ENCODE measurements at places on chromosomes 13 and 19. TPM values are rescaled to one million over a fixed set of nuclear protein-coding genes. Genes with fewer than 3 reads are reported as not detected.

The ERICH4 gene
- not detected for total RNA-seq

The WTIP gene
- 33.2 TPM for total RNA-seq

The MUC16 gene
- 0.06 TPM for total RNA-seq

The BCAM gene
- total RNA-seq = 61.4 TPM

The QPCTL gene
- 10.0 TPM for total RNA-seq

The ZNF792 gene
- total RNA-seq = 1.9 TPM

The SERP2 gene
- not detected for total RNA-seq

The METTL21C gene
- not detected for total RNA-seq

The MRPL54 gene
- total RNA-seq = 64.6 TPM

The LILRB2 gene
- not detected for total RNA-seq

The EFNB2 gene
- 2.5 TPM for total RNA-seq

The INSL3 gene
- total RNA-seq = 0.67 TPM

The SIGLEC11 gene
- total RNA-seq = not detected

The CDK8 gene
- 9.2 TPM for total RNA-seq

The FCER2 gene
- not detected for total RNA-seq

The MIPEP gene
- 20.7 TPM for total RNA-seq

The EXOC3L2 gene
- 0.88 TPM for total RNA-seq

The ZNF492 gene
- total RNA-seq = not detected

The FBXO27 gene
- 4.6 TPM for total RNA-seq

The NCAN gene
- total RNA-seq = 0.03 TPM

The SCN1B gene
- 15.9 TPM for total RNA-seq

All from A549 treated with RU486 at 1 μM for 4 hours (cell line).